ENCODE measurements at places on chromosomes 7 and 10.

GRCh38 chr10:13703997-13704536, 117.3 kb downstream of the PRPF18 start:
- no peak for DNase-seq

DNA sequence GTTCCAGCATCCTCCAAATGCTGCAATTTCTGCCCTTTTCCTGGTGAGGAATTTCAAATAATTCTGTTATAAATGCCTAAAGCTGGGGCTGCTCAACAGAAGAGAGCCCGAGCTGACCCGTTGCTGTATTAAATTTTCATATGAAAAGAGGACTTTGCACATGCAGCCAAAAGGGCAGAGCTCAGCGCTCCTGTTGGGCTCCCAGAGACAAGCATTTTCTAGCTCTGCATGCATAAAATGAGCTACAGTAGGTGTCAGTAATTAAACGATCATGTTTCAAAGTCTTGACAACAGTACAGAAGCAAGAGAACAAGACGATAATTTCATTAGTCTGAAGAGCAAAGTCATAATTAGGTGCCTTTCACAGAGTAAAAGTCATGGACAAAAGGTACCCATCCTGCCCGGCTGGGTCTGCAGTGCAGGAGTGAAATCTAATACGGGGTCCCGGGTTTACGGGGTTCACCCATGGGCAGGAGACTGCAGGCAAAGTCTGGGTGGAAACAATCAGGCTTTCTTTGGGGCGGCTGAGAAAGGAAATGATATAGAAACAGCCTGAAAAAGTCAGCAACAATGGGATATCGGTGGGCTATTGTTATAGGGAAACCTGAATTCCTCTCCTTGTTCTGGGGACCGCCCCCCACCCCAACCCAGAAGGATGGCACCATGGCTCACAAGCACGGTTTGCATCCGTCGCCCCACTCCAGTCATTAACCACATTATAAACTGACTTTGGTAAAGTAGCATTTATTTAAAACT, 66.0 kb downstream of the EBF3 start:
- no peak for DNase-seq

GRCh38 chr10:86803156-86803555, 46.7 kb downstream of the BMPR1A start:
- DNase-seq = no peak

DNA sequence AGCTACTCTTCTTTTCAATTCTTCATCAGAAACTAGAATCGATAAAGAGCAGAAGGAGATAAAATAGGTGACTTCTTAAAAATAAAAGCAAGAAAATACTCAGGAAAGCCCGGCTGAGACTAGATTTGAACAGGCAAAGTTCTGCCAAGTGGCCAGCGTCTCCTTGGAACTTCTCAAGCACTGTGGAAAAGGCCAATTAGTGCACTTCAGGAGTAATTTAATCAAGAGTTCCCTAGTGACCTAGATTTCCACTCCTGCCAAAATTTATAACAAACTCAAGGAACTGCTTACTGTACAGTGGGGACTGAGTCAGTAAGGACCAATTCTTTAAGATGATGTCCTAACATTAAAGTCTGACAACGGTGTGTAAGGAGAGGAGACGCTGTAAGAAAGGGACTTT, 57.3 kb downstream of the CHCHD3 start:
- DNase-seq = no peak

GRCh38 chr7:29853072-29853471, 46.8 kb downstream of the WIPF3 start:
- no peak for DNase-seq

GRCh38 chr7:133883591-133883990, 243.5 kb upstream of the LRGUK start:
- DNase-seq = no peak

DNA sequence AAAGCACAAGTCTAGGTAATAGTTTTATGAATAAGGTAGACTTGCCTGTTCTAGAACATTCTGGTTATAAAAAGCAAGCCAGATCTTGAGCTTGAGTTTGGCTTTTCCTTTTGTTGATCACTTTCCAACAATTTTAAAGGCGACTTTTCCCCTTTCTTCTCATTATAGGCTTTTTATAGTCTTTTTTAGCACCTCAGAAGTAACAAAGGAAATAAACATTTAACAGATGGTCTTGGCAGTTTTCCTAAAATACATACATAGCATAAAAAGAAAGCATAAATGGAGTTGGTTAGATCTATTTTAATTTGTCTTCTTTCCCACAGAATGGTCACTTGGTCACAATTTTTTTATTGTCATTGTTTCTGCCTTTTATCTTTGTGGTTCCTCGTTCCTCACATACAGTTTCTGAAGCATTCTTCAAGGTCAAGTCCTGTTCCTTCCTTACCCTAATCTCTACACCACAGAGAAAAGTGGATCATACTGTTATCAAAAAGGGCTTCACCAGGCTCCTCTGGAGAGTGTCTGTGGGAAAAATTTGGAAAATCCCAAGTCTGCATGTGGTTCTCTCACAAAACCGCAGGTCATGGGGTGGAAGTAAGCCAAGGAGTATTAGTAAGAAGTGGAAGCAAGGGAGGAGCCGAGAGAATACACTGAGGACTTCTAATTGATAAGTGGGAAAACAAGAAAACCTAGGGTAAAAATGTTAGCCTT, 31.3 kb downstream of the THNSL1 start:
- DNase-seq = no peak

GRCh38 chr7:27533652-27534081, 129.0 kb downstream of the HIBADH start:
- DNase-seq = no peak

DNA sequence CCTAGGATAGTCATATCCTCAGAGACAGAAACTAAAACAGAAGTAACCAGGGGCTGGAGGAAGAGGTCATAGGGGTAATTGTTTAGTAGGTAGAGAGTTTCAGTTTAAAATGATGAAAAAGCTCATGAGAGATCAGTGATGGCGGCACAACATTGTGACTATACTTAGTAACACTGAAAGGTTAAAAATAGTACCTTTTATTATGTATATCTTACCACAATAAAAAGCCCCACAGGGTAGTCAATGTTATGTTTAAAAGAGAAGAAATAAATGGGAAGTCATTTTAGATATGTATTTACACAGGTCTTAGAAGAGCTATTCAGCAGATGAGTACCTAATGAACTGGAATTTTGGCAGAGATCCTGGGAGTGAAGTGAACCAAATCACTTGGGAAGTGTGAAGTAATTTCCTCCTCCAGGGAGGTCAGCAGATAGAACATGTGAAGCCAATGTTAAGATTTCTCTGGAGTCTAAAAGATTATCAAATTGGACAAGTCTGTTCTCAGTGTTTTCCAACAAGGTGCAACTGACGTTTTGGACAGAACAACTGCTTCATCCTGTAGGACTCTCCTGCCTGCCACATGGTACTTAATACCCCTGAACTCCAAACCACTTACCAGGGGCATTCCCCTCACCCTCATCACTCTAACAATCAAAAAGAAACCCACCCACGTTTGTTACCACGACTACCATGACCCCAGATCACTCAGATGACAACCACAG, 6.4 kb downstream of the CDCA7L start:
- no peak for DNase-seq

GRCh38 chr10:69968830-69969229, 83.8 kb upstream of the MACROH2A2 start:
- DNase-seq = no peak

DNA sequence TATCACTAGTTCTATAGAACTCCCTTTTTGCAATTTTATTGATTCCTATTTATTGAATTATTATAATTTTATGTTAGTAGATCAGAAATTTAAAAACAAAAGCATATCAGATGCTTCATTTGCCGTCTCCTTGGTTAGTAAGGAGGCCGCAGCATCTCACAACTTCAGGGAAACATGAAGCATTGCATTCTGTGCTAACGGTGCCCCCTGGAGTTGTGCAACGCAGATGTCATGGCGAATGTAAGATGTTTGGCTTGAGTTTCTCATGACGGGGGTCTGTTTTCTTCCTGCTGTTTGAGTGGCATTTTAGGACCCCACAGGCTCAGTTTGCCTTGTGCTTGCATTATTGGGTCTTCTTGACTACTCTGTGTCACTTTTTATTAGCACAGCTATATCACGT, 124.8 kb downstream of the CNNM2 start:
- DNase-seq = no peak

- no peak for DNase-seq
Observed at GRCh38 chr7:41832941-41833340, 130.1 kb upstream of the INHBA start.

GRCh38 chr7:23530405-23530804, 1.4 kb downstream of the TRA2A start:
- DNase-seq = no peak

DNA sequence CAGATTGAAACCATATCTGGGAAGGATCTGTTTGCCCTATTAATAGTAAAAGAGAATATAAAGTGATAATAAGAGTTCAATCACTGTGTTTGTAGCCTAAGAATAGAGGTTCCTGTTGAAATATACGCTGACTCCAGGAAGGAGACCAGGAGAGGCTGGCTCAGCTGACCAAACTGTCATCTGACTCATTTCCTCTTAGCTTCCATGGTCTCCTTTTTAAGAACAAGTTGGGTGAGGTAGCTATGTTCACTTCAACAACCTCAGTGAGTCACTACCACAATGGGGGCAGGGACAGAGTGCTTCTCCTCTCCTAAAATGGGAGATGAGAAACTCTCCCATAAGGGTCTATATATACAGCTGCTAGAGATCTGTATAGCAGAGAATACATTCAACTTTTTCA, 543.3 kb downstream of the CALN1 start:
- DNase-seq = no peak

- DNase-seq = no peak
Observed at GRCh38 chr10:23439452-23439960, 631 bp downstream of the OTUD1 start.

GRCh38 chr10:1597370-1598146, 139.8 kb downstream of the ADARB2 start:
- DNase-seq = no peak

DNA sequence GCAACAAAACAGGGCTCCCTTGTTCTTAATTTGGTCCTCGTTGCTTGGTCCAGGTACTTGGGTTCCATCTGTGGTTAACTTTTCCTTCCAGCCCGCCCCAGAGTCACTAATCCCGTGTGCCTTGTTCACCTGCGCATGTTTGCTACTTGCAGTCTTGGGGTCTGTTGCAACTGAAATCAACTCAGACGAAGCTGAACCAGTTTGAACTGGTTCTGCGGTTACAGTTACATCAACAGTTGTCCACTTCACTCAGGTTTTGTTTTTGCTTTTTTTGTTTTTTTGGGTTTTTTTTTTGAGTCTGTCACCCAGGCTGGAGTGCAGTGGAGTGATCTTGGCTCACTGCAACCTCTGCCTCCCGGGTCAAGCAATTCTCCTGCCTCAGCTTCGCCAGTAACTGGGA, 34.7 kb downstream of the TRRAP start:
- no peak for DNase-seq

DNA sequence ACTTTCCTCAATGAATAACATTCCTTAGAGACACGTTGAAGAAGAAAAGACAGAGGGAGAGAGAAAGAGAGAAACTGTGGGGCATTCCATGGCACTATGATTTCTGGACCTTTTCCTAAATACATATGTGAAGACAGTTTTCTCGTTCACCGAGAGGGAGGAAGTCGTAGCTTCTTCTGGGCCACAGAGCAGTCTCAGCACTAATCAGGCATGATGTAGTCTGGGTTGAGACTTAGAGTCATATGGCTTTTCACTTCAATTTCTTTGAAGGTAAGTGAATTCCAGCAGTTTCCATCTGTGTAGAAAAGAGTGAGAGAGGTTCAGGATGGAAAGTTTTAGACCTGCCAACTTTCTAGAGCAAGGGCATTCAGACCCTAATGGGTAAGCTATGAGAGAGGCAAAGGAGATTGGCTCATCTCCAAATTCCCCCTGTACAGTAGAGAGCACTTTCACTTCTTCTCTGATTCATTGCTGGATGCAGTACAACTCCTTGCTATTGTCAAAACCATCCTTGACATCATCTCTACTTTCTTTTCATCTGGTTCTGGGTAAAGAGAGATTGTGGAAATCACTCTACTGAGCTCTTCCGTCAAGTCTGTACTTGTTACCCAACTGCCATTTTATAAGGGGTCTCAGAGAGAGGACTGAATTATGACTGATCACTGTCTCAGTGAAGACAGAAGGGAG, 31.5 kb upstream of the OR9A4 start:
- no peak for DNase-seq

- no peak for DNase-seq
Observed at GRCh38 chr10:86644794-86645445, 9.4 kb upstream of the OPN4 start.

GRCh38 chr10:119364645-119365600, 157.6 kb downstream of the GRK5 start:
- peak; percentile 44 for DNase-seq

DNA sequence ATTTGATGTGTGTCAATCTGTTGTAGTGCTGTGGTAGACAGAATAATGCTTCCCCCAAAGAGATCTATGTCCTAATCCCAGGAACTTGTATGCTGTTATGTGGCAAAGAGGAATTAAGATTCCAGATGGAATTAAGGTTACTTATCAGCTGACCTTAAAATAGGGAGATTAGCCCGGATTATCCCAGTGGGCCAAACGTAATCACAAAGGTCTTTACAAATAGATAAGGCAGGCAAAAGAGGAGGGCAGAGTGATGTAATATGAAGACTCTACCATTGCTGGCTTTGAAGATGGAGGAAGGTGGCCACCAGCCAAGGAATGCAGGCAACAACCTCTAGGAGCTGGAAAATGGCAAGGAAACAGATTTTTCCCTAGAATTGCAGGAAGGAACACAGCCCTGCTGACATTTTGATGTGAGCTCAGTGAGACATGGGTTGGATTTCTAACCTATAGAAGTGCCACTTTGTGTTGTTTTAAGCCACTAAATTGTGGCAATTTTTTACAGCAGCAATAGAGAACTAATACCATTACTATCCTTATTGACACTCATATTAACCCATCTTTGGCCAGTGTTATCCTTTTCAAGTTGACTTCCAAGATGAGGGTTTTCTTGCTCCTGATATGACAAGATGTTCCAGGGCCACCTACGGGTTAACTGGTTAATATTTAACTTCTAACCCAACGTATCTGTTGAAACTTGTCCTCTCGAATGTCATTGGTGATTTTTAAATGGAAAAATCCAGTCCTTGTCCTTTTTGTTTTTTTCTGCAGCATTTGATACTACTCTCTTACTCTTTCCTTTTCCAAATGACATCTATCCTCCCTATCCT, 29.3 kb downstream of the CYCS start:
- no peak for DNase-seq
